A549 treated with CORT108297 at 1 μM for 4 hours (cell line): ENCODE measurements at places on chromosomes 2 and 18. TPM values are rescaled to one million over a fixed set of nuclear protein-coding genes. Genes with fewer than 3 reads are reported as not detected.

RIT2 gene
- total RNA-seq, result not detected in 5 replicates

SRD5A2 gene
- total RNA-seq, result 0.01 to 0.05 TPM (median 0.03 TPM) in 4 of 5 replicates, not detected in the other

MYO7B gene
- 0.09 to 0.27 TPM (median 0.13 TPM) in 5 replicates for total RNA-seq

STPG4 gene
- 0.05 TPM in 1 of 5 replicates, not detected in the others for total RNA-seq

NIF3L1 gene
- total RNA-seq, result 39.9 to 51.0 TPM (median 41.1 TPM) in 5 replicates

B3GNT7 gene
- total RNA-seq, result 1.6 to 2.1 TPM (median 1.9 TPM) in 5 replicates

REG3A gene
- not detected in 5 replicates for total RNA-seq

ARHGAP28 gene
- 0.07 to 0.13 TPM (median 0.12 TPM) in 3 of 5 replicates, not detected in the others for total RNA-seq
